Activated T-helper 1 cell treated with anti-CD3 and anti-CD28 coated beads, Interleukin-2, amount 50 U/mL, for 16 hours (primary cell): ENCODE measurements at places on chromosomes 7 and 10.

GRCh38 chr10:15320522-15321203 lies 50.4 kb downstream of the FAM171A1 start:
- DNase-seq: no peak

- DNase-seq: no peak
Measured at GRCh38 chr7:135763261-135763660, 14.6 kb upstream of the FAM180A start.

GRCh38 chr10:93071674-93072224 lies 1.9 kb upstream of the CYP26A1 start:
- DNase-seq: no peak

GRCh38 chr7:51949726-51950644 lies 633.4 kb upstream of the COBL start:
- no peak for DNase-seq

DNA sequence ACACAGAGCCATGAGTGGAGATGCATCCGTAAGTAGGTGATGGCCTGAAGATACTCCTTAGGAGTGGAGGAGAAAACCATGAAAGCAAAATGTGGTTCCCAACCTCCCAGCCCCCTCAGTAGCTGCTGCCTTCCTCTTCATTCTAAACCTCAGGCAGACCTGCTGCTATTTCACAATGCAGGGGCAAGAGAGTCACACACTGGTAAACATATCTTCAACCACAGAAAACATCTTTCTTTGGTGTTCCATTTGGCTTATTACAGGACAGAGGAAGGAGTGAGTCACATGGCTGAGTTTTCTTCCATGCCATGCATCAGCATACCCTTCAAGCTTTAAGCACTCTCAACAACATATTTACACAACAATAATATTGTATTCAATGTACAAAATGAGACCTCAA lies 342.1 kb downstream of the BMPER start:
- no peak for DNase-seq

DNA sequence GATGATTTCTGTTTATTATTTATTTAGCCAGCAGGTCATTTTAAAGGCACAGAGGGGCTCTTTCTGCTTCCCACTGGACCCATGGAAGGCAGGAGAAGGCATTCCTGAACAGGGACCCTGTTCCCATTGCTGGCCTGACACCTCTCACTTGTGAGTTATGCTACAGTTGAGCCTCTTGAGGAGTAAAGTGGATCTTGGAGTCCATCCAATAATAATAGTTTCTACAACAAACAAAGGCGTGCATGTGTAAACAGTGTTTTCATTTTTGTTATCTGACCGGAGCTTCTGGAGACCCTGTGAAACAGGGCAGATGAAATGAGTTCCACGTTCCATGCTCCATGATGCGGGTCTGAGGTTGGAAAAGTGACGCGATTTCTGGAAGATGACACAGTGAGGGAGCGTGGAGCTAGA lies 127.3 kb upstream of the HABP2 start:
- DNase-seq: no peak

DNA sequence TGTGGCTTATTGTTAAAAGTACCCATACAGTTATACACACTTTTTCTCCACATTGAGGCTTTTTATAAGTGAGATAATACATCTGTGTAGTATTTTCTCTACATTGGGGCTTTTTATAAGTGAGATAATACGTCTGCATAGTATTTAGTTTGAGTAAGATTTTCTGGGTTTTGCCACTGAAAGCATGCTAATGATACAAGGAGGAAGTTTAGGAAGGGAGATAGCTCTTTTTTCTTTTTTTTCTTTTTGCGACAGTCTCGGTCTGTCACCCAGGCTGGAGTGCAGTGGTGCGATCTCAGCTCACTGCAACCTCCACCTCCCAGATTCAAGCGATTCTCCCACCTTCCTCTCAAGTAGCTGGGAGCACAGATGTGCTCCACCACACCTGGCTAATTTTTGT lies 13.3 kb downstream of the FAM107B start:
- no peak for DNase-seq

- DNase-seq: no peak
Measured at GRCh38 chr10:117530791-117531190, 11.8 kb upstream of the EMX2 start.

DNA sequence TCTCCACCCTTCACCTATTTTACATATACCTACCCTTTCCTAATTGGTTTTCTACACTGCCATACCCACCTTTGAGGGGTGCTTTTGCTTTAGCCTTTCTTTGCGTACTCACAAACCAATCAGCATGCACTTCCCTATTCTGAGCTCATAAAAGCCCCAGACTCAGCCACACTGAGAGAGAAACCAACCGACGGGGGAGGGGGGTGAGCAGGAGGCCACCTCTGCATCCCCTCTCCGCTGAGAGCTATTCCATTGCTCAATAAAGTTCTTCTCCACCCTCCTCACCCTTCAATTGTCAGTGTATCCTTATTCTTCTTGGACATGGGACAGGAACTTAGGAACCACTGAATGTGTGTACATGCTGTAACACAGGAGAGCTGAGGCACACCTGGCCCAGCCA lies 9.0 kb upstream of the FKBP9 start:
- no peak for DNase-seq
